ENCODE measurements at places on chromosomes 12 and 14.

GRCh38 chr12:92899386-92900001, 29.6 kb downstream of the EEA1 start:
- no peak for DNase-seq

GRCh38 chr12:20549108-20549719, 145.9 kb upstream of the SLCO1C1 start:
- no peak for DNase-seq

GRCh38 chr14:79193689-79194477, 1017.4 kb downstream of the DIO2 start:
- no peak for DNase-seq

- no peak for DNase-seq
Measured at GRCh38 chr12:14938301-14938700, at the start of gene ERP27. Gene ERP27, minus strand, starts transcription at chr12:14938537. Its CDS starts 29 bp downstream, at chr12:14938508.

DNA sequence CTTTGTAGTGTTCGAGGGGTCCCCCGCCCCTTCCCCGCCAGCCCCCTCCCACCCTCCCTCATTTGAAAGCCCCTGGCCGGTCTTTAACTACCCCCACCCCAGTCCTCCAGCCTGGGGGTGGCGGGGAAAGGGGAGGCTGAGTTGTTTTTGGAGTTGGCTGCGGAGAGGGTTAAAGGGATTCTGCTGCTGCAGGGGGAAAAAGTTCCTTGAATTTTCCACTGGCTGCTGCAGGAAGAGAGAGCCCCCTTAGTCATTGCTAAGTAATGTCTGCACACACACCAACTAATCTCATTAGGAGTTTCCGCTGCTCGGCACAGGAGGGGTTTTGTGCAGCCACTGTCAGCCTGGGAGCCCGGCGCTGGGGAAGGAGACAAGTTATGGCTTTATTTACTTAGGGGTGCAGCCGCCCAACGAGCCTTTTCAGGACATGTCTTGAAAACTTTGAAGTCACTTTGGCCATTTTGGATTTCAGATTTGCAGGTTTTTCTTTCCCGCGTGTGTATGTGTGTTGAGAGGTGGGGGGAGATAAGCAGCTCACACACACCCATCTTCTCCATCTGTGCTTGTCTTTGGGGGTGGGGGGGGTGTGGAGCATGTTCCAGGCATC, 1.8 kb downstream of the ELK3 start:
- no peak for DNase-seq

DNA sequence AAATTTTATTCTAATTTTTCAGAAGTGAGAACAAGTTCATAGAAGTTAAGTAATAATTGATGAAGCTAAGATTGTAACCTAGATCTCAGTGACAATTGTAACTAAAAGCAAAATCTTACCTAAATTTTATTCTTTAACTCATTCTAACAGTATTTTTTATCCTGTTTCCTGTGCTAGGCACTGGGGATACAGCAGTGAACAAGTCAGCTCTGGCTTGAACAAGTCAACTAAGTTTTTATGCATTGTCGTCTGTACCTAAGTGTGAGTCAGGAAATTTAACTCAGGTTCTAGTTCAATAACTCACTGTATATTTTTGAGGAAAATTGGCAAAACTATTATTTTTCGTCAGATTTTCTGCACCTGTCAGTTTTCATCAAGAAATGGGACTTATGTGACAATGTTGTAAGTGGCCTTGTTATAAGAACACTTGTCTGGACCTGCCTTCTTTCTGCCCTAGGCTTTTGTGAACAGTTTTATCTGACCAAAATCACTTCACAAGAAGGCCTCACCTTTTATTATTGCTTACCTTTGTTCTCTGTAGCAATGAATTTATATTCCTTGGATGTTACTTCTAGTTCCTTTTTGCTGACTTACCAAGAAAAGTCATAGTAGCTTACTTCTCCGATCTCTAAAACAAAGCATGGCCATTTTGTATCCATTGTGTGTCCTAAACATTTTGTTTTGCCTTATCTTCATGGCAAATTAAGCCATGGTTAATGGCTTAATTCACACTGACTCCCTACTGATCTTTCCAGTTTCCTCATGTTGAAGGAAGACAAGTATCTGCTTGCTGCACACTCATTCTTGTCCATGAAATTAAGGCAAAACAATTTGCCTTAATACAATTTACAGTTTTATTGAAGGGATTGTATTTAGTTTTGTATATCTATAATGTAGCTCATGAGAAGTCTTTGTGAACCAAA, 2.7 kb downstream of the TMTC3 start:
- no peak for DNase-seq

DNA sequence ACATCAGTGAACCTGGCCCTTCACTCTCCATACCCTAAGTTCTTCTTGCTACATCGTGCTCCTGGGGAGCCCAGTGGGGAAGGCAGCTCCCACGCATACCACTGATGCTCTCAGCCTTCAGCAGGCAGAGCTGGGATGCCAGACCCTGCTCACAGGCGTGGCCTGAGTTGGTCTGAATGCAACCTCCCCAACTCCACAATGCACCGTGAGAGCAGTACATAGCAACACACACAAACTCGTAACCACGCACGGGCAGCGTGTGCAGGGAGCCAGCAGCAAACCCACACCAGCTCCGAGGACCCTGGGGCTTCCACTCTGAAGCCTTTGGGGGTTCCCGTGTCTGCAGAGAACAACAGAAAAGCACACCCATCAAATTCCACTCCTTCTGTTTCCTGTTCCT, 37.3 kb downstream of the ANO2 start:
- no peak for DNase-seq

DNA sequence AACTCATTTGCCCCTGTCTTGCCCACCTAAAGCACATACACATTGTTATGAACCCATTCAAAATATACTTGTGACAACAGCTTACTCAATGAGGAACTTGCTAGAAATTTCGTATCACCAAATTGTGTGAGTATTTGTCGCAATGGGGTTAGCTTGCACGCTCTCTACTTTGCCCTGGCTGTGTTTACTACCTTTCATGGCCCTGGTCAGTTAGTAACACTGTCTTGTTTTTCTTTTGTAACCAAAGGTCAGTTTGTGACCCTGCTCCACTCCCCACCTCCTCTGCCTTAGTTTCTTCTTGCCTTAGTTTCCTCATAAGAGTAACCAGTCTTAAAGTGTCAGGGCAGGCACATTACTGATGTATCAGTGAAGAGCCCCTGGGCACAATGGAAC, 205.8 kb upstream of the EEA1 start:
- no peak for DNase-seq

DNA sequence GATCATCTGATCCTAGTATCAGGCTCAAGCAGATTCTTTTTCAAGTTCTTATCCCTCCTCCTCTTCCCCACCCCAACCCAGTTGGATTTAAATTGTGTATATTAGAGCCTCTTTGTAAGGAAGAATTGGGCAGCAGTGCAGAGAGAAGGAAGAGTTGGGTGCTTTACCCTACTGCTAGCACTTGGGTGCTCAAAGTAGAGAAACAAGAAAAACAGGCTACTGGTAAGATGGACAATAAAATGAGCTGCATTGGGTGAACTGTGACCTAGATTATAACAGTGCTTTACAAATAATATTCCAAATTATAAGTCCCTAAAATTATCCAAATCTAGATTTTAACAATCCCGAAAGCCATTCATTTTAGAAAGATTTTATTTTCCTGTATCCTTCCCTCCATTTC, 363.4 kb upstream of the GARIN6 start:
- DNase-seq: no peak

DNA sequence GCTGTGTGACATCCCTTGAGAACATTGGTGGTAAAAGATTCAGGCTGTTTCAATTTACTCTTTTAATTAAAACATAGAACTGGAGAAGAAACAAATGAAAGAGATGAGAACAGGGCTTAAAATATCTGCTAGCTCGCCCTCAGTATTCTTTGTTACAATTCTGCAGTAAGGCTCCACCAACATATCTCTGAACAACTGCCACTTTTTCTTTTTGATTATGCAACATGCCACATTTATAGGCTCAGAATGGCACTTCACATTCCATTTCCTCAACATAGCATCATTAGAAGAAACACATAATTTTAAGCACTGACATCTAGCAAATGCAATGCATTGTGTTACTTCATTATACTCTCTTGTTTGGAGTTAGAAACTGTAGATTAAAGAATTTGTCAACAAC, 1315.2 kb downstream of the LRFN5 start:
- DNase-seq: no peak

GRCh38 chr14:41403360-41403759, 203.3 kb upstream of the LRFN5 start:
- no peak for DNase-seq

GRCh38 chr14:93898731-93899130, 28.4 kb upstream of the FAM181A start:
- DNase-seq: no peak

- no peak for DNase-seq
Measured at GRCh38 chr12:3367750-3368444, 123.1 kb upstream of the PRMT8 start.

DNA sequence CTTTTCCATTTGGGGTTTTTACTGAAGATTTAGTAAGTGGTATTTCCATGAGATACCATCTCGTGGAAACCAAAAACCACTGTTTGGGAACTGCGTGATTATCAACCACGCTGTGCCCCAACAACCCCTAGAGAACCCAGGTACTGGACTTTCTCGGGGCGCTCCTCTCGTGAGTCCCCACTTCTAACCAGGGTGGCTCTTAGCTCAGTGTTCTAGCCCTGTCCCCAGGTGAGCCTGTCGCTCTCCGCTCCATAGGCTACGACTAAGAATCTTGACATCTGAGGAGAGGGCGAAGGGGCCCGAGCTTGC, 686 bp downstream of the MCRS1 start:
- DNase-seq: no peak

DNA sequence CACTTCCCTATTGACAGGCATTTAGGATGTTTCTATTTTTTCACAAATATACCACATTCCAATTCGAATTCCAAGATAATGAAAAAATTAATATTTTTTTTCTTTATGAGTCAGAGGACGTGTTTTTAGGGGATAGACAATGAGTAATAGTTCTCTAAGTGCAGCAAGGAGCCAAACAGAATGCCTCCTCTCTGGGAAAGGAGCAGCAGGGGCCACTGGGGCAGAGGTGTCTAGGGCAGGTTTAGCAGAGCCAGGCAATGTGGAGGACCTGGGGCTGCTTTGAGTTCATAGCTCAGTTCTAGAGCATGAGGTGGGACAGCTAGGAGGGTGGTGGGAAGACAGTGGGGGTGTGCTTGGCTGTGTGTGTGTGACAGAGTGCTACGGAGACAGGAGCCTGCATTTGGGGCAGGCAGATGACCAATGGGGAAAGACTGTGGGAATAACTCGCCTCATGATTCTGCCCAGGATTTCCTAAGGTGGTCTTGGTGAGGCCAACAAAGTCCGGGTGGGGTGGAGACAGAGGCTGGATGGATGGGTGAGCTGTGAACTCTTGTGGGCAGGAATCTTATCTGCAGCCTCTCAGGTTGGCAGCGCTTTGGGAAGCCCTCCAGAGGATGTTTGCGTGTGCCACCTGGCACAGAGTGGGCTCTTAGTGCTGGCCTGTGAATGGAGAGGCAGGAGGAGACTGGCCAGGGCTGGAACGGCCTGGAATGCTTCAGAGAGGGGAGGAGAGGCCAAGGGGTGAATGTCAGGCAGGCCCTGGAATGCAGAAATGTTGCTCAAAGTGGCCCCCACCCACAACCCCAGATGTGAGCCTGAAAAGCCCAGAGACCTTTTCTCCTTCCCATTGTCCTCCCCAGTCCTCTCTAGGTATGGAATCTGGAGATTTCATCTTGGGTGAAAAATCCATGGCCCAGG, 2.4 kb upstream of the KRT7 start:
- DNase-seq: no peak

GRCh38 chr12:62886796-62887195, 48.2 kb downstream of the PPM1H start:
- no peak for DNase-seq

DNA sequence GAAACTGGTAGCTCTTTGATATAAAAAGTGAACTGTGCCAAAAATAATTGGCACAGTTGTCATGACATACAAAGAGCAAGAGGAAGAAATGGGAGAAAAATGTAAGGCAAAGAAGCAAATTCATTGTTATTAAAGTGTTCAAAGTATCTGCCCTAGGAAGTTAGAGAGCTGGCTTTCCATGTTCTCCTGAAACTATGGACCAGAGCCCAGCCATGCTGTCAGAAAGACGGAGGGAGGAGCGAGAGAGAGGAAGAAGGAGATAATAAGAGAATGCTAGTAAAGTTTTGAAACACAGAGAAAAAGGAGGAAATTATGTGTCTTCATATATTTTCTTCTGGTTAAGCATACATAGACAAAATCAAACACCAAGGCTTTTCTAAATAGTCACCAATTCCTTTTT, 78.1 kb upstream of the PELI2 start:
- DNase-seq: no peak

- DNase-seq: no peak
Measured at GRCh38 chr14:41446008-41446407, 160.7 kb upstream of the LRFN5 start.

DNA sequence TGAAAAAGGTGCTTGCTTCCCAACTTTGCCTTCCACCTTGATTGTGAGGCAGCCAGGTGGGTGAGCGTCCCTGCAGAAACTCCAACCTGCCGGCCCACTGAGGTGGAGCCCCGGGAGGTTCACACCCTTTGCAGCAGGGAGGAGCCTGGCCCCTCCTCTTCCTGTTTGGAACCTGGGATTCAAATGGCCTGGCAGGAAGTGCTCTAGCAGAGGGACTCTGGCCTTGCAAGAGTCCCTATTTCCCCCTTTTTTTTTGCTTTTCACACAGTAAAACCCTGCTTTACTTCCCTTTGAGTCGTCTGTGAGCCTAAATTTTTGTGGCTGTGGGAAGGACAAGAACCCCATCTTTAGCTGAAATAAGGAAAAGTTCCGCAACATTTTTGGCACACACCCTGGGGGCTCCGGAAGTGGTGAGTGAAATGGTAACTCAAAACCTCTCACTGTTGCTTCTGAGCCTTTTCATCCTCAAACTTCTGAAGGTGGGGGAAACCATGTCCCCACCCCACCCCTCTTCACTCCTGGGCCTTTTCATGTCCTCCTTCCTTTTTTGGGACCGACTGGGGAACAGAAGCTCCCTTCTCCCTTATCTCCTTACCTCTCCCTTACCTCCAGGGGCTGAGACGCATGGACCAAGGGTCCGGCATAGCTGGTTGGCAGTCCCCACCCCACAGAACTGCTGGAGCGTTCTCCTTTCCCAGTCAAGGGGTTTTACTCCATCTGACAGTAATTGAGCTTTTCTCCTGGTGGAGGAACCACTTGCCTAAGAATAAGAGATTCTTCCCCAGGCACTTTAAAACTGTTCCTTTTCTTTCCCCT, 102.0 kb downstream of the KCNMB4 start:
- DNase-seq: no peak

Measured in hippocampal formation (tissue), 2 donors.